ENCODE measurements at places on chromosomes 12 and 14.
A peak's percentile ranks its signal among the peaks of the same experiment; 100 is the strongest.

GRCh38 chr14:96100161-96101064 is 61.3 kb downstream of the C14orf132 start:
- peak; percentile 80 for DNase-seq

- DNase-seq, result no peak
Observed at GRCh38 chr12:52042706-52043385, 8.4 kb upstream of the NR4A1 start.

GRCh38 chr12:46453428-46453827 is 80.9 kb upstream of the SLC38A2 start:
- no peak for DNase-seq

GRCh38 chr12:69438539-69438938 is 31.6 kb upstream of the FRS2 start:
- DNase-seq, result no peak

GRCh38 chr14:60720391-60720790 is 3.8 kb downstream of the SIX4 start:
- DNase-seq, result no peak
